8988T (cell line): ENCODE measurements at places on chromosomes 5 and 9.

DNA sequence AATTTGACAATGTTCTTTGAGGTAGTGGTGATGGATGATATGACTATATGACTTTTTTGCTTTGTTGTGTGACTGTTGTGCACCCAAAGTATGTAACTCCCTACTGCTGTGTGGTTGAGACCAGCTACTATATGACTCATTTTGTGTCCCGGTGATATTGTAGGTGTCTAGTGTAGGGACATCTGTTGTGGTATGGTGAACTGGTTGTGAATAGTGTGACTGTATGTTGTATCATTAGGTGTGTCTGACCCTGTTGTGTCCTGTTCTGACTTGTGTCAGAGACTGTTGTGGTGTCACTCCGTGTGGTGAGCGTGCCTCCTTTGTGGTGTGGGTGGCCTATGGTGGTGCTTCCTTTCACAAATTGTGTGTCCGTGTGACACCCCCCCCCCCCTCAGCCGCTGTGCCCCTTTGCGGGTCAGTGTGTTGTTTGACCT lies 11.2 kb upstream of the CXXC5 start:
- DNase-seq: no peak

DNA sequence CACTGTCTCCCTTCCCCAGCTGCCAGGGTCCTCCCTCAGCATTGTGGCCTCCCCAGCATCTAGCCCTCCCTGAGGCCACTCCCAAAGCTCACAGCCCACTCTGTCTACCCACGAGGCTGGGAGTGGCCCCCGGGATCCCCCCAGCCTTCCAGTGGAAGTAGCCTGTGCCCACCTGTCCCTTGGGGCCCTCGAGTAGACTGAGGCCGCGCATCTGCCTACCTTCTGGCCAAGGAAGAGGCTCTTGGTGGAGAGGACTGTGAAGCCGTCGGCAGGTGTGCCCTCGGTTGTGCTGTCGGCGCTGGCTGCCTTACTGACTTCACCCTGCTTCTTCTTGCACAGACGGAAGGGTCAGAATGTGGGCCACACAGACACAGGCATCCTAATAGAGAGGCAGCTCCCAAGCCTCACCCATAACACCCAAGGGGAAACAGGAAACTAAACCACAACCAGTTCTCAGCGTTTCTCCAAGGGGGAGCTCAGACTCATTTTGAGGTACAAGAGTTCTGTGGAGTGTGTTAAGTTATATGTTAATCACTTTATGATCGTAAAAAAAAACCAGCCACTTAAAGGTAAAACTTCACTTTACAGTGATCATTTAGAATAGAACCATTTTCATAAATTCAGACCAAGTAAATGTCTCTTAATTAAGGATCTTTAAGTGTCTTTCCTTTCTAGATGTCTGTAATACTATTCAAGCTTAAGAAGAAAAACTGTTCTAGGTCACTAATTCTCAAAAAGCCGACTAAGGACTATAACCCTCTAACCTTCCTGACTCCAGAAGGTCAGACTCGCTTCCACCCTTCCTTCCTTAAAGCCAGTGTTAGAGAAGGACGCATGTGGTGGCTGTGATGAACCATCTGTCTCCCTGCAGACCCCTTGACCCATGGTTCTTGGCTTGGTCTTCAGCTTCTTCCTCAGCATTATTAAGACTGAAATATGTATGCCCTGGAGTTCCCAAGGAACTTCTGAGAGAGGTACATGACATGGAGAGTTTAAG lies 38.5 kb downstream of the MACROH2A1 start:
- DNase-seq: no peak

GRCh38 chr9:3708751-3709150 lies 182.9 kb upstream of the RFX3 start:
- no peak for DNase-seq

DNA sequence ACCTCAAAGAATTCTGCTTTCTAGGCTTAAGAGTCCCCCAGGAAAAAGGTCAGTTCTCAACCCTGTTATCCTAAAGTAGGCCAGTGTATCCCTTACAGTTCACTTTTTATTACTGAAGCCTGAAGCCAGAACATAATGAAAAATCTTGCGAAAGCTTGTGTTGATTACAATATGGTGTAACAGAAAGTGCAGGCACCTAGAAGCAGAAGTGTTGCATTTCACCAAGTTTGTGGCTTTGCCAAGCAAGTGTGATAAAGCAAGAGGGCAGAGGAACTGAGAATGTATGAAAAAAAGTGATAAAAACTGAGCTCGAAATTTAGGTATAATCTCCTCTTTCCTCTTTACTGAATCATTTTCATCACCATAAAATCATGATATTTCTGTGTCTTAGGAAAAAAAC lies 26.2 kb downstream of the AGTPBP1 start:
- no peak for DNase-seq

GRCh38 chr5:16061163-16061562 lies 118.4 kb downstream of the MARCHF11 start:
- no peak for DNase-seq

- DNase-seq: no peak
Observed at GRCh38 chr5:93378073-93378472, 202.9 kb downstream of the NR2F1-AS1 start.

DNA sequence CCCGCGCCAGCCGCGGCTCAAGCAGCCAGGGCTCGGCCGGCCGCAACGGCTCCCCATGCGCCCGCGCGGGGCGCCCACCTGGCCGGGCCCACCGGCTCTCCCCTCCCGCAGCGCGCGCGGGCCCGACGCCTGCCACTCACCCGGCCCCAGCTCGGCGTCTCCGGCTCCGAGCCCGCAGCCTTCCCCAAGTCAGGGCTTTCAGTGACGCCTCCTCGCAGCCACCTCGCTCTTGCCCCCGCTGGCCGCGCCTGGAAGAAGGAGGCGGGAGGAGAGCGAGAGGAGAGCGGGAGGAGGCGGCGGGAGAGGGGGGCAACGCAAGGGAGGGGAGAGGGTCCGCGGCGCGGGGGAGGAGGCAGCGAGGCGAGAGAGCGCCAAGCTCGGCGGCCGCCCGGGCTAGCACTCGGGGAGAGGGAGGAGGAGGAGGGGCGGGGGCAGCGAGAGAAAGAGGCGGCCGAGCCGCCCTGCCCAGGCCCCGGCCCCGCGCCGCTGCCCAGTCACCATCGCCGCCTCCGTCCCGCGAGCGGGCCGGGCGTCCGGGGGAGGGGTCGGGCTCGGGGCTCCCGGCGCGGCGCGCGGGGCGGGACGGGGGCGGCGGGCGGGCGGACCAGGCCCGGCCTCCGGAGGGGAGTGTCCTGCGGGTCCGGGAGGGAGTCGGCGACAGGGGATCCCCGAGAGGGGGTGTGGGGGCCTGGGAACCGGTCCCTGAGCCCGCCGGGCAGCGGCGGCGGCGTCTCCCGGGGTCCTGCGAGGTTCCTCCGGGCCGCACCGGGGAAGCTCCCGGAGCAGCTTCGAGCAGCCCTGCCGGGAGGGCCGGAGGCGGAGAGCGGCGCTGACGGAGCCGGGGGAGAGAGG lies at the start of gene LHFPL2:
LHFPL2 (minus strand) TSS at position 414 of the 852 bp plus-strand sequence. CDS start 138,559 bp downstream, outside the sequence.
- DNase-seq: peak; percentile 77

DNA sequence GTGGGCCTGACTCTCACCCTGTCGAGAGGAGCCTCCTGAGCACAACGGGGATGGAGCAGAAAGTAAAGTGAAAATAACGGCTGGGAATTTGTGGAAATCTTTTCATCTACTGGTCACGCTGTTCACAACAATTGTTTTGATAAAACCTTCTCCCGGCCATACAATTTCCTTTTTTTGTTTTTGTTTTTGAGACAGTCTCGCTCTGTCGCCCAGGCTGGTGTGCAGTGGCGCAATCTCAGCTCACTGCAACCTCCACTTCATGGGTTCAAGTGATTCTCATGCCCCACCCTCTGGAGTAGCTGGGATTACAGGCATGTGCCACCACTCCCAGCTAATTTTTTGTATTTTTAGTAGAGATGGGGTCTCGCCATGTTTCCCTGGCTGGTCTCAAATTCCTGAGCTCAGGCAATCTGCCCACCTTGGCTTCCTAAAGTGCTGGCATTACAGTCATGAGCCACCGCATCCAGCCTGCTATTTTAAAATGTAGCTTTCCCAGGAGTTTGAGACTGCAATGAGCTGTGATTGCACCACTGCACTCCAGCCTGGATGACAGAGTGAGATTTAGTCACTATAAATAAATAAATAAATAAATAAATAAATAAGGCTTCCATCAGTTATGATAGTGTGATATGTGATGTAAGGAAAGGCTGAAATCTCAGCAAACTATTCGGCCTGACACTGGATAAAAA lies 73.5 kb upstream of the PTGER4 start:
- no peak for DNase-seq

DNA sequence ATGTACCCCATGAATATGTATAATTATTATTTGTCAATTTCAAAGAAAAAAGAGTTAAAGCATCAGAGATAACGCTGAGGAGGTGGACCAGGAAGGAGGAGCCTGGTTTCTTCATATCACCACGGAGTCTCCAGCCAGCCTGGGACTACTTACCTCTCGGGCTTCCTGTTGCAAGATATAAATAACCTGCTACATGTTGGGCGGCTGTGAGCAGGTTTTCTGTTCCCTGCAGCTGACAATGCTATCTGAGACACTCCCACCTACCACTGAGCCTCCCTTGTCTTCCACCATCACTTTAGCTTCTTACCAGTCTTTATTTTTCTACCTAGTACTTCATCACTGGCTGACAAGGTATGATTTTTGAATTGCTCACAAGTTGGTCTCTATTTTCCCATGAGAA lies 102.7 kb upstream of the CPEB4 start:
- no peak for DNase-seq

- no peak for DNase-seq
Observed at GRCh38 chr9:33992632-33993031, 56.1 kb downstream of the UBAP2 start.

DNA sequence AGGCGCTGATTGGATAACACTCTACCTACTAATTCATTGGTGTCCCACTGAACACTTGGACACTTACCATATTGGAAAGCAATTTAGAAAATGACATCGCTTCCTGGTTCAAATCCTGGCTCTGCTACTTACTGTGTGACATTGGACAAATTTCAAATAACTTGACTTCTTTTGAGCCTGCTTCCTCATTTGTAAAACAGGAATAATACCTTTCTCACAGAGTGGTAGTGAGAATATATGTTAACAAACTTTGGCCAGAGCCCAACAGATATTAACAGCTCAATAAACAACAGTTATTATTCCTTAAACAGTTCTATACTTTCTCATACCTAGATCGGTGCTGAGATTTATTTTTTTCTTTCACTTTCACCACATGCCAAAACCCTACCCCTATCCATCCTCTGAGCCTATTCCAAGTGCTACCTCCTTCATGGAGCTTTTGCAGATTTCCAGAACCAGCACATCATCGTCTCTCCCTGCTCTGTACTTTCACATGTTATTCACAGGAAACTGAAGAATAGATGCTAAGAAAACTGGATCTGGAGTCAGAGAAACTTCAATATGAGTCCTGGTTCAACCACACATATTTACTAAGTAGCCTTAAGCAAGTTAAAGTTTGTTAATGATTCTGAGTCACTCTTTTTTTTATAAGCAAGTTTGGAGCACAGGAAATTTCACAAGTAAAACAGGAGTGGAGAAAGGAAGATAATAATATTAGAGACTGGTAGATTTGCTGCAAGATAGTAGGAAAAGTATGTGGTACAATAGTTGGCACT lies 92.3 kb downstream of the STRBP start:
- DNase-seq: no peak
